A673 (cell line): ENCODE measurements at places on chromosomes 13 and 19.

- DNase-seq, result no peak
These were observed 501.0 kb downstream of the FOXO1 start for GRCh38 chr13:40165316-40165932.

DNA sequence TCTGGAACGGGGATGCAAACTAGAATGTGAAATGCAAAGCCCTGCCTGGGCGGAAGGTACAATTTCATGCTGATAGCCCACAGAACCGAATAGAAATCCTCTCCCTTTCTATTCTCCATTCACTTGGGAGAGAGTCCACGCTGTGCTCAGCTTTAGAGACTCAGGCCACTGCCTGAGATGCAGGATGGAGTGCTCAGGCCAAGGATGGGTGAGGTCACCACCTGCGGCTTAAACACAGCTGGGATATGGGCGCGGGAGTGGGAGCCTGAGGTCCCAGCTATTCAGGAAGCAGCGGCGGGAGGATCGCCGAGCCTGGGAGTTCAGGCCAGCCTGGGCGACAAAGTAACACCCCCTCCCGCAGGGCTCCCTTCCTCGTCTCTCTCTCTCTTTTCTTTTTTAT is 446 bp upstream of the ZNF83 start:
- DNase-seq, result no peak

- no peak for DNase-seq
These were observed 153.3 kb downstream of the SIPA1L3 start for GRCh38 chr19:38060331-38060730.

GRCh38 chr19:6216996-6217751 is 62.6 kb downstream of the MLLT1 start:
- peak; percentile 79 for DNase-seq

DNA sequence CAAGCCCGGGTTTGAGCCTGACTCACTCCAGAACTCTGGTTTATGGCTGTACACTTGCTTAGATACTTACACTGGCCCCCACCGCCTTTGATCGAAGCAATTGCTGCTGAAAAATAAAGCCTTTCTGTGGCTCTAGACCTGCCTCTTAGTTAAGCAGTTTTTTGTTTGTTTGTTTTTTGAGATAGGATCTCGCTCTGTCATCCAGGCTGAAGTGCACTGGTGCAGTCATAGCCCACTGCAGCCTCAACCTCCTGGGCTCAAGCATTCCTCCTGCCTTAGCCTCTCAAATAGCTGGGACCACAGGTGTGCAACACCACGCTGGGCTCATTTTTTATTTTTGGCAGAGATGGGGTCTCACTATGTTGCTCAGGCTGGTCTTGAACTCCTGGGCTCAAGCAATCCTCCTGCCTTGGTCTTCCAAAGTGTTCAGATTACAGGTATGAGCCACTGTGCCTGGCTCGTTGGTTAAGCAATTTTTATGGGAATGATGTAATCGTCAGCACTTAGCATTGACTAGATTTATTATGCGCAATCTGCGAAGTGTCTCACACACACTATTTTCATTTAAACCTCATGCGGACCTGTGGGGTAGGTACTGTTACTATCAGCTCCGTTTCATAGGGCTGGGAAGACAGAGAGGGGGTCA is 22.2 kb downstream of the PPP2R1A start:
- no peak for DNase-seq

- DNase-seq, result peak; percentile 50
These were observed 621 bp downstream of the SOX21 start for GRCh38 chr13:94711561-94712286.

DNA sequence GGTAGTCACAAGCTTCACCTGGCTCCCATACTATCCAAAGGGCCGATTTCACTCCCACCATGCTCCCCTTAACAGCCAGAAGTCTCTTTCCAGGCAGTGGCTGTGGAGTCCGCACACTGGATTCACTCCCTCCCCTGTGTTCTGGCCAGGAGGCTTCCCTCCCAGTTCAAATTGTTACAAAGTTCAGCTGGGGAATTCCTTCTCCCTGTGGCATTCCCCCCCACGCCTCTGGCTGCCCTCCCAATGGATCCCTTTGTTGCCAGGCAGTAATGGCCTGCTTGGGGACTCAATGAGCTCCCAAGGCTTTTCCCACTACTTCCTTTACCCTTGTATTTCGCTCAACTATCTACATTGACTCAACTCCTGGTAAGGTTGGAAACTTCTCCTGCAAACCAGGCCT is 1921.4 kb upstream of the PCDH20 start:
- DNase-seq, result no peak

DNA sequence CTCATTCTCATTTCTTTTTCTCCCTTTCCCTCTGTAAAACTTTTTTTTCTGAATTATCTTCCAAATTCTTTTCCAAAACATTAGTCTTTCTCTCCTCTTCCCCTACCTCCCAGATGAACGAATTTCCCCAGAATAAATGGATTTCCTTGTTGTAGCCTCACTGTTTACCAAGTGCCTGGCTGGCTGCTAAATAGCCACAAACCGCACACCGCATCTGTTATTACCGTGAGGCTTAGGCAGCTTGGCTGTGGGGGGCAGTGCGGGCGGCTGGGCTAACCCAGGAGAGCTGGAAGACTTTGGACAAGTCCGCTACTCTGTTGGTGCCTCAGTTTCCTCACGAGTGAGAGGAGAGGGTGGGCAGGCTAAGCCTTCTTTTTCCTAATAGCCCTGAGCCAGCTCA is 10.7 kb downstream of the IL17D start:
- no peak for DNase-seq

DNA sequence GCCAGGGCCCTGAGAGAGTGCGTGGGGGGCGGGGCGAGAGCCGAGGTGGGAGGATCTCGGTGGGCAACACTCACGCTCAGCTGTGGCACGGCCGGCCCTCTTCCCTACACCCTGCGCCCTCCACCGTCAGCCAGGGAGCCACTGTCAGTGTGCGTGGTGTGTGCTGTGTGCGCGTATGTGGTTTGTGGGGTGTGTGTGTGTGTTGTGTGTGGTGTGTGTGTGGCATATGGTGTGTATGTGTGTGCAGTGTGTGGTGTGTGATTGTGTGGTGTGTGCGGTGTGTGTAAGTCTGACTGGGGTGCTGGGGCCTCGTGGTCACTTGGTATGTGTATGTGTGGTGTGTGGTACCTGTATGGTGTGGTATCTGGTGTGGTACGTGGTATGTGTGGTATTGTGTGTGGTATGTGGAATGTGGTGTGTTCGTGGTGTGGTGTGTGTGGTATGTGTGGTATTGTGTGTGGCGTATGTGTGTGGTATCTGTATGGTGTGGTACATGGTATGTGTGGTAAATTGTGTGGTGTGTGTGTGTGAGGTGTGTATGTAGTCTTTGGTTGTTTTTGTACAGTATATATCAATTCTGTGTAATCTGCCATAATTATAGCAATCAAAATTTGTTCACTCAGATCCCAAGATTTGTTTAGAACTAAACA is 5.1 kb downstream of the GRK1 start:
- no peak for DNase-seq

- no peak for DNase-seq
These were observed at the start of gene FCHO1 for GRCh38 chr19:17751103-17751911. Gene FCHO1 (plus strand): TSS chr19:17751477. CDS start chr19:17755165, 3,688 bp downstream.

- no peak for DNase-seq
These were observed 259.9 kb downstream of the EFNB2 start for GRCh38 chr13:106275446-106276032.

GRCh38 chr13:42973581-42973980 is 18.5 kb downstream of the EPSTI1 start:
- no peak for DNase-seq

DNA sequence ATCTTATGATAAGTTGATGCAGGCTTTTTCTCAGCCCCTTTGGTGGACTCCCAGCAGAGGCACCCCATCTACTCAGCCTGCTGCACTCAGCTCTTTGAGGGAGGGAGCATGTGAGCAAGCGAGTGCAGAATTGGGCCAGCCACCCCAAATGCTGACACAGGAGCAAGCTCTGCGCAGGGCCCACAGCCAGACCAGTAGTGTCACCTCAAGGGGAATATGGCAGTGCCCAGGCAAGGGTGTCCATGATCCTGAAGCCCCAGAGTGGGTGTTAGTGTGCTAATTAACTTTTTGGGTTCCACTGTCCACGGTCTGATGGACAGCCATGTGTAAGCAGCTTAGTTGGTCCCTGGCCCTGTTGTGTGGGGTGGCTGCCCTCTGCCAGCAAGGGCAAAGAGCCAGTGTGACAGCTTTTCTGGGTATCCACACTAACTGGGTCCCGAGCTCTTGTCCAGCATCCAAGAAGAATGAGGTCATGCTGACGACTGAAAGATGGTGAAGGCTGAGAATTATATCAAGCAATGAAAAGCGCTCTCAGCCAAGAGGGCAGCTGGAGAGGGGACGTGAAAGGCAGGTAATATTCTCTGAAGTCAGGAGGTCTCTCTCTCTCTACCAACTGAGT is 898.3 kb upstream of the PCDH9 start:
- no peak for DNase-seq

DNA sequence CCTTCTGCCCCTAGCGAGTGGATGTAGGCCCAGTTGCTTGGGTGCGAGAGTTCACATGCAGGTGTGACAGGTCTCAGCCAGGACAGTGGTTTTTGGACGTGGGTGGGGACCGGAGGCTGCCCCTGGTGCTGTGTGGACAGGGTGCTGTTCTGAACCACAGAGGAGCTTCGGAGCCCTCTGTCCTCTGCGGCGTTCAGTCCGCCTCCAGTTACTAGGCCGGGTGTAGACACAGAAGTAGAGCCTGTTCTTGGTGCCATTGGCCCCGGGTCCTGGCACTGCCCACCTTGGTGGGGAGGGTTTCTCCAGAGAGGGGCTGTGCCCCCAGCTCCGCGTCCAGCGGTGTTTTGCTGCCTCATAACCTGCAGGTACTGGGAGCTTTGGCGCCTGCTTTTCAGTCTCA is 52.4 kb downstream of the MCF2L start:
- DNase-seq, result no peak

DNA sequence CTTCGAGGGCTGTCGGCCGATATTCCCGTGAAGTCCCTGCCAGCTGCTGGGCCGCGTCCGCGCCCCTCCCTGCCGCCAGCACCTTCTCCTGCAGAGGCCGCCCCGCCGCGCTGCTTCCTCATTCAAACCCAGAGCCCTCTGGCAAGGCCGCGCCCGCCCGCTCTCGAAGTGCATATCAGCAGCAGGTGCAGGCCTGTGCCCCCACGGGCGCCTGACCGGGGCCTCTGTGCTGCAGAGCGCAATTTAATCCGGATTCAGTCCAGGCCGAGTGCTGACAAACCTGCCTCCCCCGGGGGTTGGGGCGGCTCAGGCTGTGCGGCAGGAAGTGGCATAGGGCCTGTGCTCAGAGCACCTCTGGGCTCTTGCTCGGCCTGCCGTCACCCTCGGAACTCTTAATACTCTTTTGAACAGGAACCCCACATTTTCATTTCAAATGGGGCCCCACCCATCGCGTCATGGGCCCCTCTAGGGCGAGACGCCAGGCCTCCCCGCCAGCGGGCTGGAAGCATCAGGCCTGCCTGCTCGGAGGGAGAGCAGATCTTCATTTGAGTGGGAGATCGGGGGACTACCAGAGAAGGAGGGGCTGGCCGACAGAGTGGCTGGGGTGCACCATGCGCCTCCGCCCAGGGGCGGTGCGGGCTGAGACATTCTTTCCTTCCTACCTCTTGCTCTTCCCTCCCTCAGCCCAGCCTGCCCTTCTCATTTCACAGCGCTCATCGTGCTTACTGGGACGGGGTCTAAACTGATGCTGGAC is 125.7 kb downstream of the TNFRSF19 start:
- no peak for DNase-seq

DNA sequence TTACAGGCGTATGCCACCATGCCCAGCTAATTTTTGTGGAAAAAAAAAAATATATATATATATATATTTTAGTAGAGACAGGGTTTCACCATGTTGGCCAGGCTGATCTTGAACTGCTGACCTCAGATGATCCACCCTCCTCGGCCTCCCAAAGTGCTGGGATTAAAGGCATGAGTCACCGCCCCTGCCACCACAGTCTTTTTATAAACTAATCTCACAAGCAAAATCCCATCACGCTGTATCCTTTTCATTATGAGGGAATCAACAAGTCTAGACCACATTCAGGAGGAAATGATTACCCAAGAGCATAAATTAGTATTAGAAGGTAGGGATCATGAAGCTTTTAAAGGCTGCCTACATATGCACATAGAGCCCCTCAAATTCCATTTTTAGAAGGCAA is 210.6 kb upstream of the NBEA start:
- DNase-seq, result peak; percentile 46

DNA sequence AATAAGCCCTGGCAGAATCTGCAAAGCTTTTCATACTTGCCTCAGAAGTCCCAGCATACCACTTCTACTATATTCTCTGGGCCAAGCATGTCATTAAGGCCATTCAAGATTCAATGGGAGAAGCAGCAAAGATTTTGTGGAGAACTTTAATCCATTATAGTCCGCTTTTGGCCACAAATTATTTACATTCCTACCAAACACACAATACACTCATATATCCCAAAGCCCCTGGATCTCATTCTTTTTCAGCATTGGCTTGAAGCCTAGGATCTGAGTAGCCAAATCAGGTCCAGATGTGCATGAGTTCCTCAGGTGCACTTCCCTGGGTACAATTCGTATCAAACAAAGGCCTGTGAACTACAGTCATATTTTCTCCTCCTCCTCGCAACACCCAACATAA is 203.4 kb downstream of the NDFIP2 start:
- DNase-seq, result no peak

GRCh38 chr13:75685239-75685697 is 49.1 kb downstream of the LMO7 start:
- peak; percentile 56 for DNase-seq

DNA sequence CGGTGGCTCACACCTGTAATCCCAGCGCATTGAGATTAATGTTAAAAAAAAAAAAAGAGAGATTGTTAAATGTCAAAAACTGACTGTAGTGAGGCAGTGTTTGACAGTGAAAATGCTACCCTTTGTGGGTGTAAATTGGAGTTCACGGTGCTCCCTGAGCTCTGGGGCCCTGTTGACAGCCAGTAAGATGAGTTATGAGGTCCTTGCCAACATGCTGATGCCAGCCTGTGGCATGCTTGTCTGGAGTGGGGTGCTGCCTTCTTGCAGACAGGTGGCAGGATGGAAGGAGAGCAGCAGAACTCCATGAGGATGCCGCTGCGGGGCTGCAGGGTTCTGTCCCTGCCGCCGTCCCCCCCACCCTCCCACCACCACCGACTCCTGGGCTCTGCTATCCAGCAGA is 25.9 kb downstream of the PRAM1 start:
- no peak for DNase-seq

DNA sequence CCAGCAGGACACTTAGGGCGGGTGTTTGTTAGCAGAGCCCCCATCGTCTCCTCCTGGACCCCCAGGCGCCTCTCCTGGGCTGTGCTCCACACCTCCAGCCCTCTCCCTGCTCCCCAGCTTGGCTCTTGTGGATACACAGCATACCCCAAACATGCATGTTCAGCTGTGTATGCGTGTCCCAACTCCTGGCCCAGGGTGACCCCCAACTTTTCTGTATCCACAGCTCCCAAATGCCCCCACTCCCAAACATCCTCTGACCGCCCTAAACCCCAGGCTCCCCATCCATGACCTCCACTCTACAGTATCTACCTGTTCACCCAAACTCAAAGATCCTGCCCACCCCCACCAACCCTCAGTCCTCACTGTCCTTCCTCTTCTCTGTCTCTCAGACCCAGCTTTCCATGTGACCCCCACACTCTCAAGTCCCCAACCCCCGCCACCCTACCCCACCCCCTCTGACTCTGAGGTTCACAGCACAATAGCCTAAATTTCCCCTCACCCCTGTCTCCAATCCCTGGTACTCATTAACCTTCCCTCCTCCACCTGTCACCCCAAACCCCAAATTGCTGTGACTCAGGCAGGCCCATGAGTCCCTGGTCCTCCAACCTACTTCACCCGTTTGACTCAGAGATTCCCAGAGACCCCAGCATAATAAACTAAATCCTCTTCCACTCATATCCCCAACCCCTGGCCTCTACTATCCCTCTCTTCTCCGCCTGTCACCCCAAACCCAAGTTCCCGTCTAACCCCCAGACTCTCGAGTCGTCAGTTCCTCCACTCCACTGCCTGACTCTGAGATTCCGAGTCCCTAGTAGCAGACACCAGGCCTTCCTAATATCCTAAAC is 968 bp downstream of the UBE2M start:
- DNase-seq, result no peak
